ENCODE measurements at places on chromosomes 1 and 21. TPM values are rescaled to one million over a fixed set of nuclear protein-coding genes. Genes with fewer than 3 reads are reported as not detected.
A peak's percentile ranks its signal among the peaks of the same experiment; 100 is the strongest.

DNA sequence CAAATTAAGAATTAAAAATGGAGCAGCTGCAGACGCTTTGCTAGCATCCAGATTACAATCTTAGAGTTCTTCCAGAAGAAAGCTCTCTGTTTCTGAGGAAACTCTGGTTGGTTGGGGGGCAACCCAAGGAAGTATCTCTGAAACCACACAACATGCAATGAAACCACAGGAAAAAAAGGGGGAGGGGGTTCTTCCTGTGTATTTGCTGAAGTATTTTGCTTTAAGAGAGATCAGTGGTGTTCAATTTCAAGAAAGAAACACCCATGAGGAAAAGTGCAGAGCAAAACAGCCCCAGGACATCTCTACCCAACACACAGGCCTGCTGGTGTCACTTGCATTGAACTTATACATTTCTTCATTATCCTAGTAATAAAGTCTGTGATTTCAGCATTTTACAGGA, 19.7 kb upstream of the TIAM1 start:
- no peak for DNase-seq

DNA sequence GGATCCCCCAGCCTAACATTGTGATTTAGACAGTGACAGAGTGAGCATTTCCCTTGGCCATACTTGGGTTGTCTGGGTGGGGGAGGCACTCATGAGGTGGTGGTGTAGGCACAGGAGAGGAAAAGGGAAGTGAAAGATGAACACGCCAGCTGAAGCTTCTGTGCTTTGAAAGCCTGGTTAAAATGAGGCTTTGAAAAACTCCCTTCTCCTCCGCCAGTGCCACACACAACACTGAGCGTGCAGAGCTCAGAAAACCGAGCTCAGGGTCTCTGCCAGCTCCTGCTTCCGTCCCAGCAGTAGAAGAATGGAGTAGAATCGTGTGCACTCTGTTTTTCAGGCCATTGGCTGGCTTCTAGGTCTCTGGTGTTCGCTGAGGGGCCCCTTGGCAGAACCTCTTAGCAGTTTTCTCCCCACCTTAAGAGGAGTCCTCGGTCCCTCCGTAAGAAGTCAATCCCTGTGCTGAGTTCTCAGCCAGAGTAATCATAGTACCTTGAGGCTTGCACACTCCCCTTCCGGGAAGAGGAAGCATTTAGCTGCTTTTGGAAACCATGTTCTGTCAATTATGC, 12.9 kb downstream of the PLEKHM2 start:
- no peak for DNase-seq

- no peak for DNase-seq
Observed at GRCh38 chr1:22222723-22223122, 79.8 kb upstream of the WNT4 start.

- DNase-seq, result no peak
Observed at GRCh38 chr1:198676253-198676652, 37.4 kb downstream of the PTPRC start.

DNA sequence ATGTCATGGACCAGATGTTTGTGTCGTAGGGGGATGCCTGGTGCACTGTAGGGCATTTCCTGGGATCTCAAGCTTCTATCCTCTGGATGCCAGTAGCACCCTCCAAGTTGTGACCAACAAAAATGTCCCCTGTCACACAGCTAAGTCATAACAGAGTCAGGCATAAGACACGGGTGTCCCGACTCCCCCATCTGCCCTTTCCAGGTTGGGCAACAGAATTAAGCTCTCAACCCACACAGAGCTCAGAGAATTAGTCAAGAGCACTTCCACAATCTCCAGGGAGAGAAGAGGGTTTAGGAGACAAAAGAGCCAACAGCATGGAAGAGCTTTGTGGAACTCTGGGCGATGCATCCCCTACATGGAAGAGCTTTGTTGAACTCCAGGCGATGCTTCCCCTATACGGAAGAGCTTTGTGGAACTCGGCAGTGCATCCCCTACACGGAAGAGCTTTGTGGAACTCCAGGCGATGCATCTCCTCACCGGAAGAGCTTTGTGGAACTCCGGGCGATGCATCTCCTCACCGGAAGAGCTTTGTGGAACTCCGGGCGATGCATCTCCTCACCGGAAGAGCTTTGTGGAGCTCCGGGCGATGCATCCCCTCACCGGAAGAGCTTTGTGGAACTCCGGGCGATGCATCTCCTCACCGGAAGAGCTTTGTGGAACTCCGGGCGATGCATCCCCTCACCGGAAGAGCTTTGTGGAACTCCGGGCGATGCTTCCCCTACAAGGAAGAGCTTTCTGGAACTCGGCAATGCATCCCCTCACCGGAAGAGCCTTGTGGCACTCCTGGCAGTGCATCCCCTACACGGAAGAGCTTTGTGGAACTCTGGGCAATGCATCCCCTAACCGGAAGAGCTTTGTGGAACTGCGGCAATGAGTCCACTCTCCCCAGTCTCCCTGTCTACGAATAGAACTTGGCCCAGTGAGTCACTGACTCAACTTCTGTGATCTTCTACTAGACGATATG, 422.7 kb downstream of the KIF26B start:
- no peak for DNase-seq

DNA sequence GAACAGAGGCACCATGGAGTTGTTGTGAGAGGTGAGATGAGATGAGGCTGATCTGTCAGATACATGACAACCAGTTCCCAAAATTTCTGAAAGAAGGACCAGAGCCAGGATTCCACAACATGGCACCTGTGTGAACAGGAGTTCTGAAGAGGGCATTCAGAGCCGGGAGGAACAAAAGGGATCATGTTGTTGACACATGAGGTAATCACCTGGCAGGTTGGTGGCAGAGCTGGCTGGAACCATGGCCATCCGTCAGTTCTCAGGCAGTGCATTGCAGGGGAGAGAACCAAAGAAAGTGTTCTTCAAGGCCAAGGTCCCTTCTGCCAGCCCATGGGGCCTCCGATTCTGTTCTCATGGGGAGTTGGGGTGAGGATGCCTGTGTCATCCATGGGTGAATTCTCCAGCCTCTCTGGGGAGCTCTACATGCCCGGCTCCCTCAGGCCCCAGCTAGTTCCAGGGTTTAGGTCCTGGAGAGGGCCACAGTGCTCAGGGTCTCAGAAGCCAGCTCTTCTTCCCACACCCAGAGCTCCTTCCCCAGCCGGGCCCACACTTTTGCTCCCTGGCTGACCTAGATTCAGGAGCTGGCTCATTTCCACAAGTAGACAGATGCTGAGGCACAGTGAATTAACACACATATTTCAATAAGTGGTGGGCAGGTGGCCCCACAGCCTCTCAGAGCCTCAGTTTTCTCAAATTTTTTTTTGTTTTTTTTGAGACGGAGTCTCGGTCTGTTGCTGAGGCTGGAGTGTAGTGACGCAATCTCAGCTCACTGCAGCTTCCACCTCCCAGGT, 49.1 kb upstream of the CTPS1 start:
- no peak for DNase-seq

The CGN gene
- total RNA-seq, result 30.9 TPM

GRCh38 chr1:165895451-165895871, 68.0 kb downstream of the UCK2 start:
- no peak for DNase-seq

GRCh38 chr1:73576083-73576482, 621.9 kb downstream of the LRRIQ3 start:
- DNase-seq, result no peak

GRCh38 chr1:10745886-10746455, 50.5 kb downstream of the CASZ1 start:
- DNase-seq, result no peak

- no peak for DNase-seq
Observed at GRCh38 chr1:3656450-3657095, 4.3 kb downstream of the TP73 start.

The CENPL gene
- 14.4 TPM for total RNA-seq

The MEX3A gene
- 64.6 TPM for total RNA-seq

The C8B gene
- total RNA-seq, result not detected

The IQCC gene
- 5.1 TPM for total RNA-seq

GRCh38 chr1:160795951-160796383, at the start of gene LY9:
Gene LY9, plus strand, starts transcription at chr1:160796174. Its CDS starts 14 bp downstream, at chr1:160796188.
- DNase-seq, result no peak

DNA sequence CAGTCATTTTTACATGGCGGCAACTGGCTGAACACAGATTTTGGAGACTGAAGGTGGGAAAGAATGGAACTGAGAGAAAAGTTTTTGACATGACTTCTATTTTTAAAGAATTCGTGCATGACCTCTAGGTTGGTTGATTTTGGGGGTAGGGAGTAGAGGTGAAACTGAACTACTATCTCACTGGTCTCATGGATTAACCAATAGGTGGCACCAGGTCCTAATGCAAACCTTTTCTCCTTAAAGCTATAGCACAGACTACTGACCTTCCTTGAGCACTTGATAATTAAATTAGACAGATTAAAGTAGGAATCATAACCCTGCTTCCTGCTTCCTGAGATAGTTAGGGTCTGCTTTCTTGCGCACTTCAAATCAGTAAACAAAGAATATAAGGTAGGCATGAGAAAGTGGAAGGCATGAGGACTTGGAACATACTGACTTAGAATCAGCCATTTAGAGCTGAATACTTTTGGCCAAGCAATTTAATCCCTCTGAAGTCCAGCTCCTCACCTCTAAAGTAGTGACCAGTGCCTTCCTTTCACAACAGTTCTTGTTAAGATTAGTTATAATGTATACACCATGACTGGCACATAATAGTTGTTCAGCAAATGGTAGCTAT, 206.0 kb downstream of the CENPF start:
- DNase-seq, result no peak

The HPCAL4 gene
- 0.15 TPM for total RNA-seq

DNA sequence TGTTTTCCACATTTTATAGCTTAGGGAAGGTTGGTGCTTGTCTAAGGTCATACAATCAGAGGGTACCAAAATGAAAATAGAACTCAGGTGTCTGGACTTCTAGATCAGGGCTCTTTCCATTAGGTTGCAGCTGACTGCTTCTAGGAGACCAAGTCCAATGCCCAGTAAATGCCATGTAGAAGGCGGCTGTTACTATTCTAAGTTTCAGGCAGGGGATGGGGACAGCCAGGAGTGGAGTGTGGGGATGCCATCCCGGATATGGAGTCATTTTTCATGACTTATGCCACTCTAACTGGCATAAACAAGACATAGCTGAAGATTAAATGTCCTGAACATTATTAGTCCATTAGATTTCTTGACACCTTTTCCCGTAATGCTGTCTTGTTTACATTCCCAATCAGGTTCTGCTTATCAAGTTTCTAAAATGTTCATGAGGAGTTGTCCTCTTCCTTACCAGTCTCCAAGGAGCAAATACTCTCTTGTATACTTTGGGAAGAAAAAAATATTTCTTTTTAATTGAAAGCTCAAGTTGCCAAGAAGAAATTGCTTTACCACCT, 31.5 kb downstream of the XCL1 start:
- DNase-seq, result no peak

DNA sequence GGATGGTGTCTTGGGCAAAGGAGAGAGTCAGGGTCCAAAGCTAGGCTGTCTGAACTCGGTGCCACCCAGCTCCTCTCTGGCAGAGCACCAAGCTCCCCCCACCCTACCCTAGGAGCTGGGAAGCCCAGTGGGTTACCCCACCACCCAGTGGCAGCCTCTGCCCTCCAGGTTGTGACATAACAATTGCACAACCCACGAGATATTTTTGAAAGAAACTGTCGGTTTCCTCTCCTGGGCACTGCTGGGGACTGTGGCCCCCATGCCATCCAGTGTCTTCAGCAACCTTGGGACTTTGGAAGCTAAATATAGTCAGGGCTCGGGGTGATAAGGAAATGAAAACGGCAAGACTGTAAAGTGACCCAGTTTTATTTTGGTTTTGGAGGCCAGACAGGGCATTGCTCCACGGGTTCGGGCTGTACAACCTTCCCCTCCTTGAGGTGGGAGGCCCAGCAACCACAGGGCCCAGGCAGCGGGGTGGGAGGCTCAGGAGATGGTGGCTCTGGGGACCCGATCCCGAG, 1.4 kb downstream of the CITED4 start:
- DNase-seq, result no peak

The INAVA gene
- total RNA-seq, result 37.2 TPM

The BEND5 gene
- total RNA-seq, result 5.6 TPM

The RPL22 gene
- 547 TPM for total RNA-seq

- DNase-seq, result peak; percentile 65
Observed at GRCh38 chr1:207713529-207713928, 38.3 kb upstream of the CD46 start.

The SASS6 gene
- total RNA-seq, result 15.2 TPM

DNA sequence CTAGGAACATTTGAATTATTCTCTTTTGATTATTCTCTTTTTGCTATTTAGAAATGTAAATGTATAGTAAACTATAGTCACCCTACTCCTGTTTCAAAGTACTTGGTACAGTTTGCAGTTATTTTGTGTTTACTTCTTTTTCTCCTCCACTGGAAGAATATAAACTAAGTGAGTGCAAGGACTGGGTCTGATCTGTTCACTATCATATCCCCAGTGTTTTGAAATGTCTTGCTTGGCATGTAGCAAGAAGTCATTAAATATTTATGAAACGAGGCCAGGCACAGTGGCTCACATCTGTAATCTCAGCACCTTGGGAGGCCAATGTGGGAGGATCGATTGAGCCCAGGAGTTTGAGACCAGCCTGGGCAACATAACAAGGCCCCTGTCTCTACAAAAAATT, 35.8 kb upstream of the PODN start:
- DNase-seq, result no peak

The TIE1 gene
- 1.2 TPM for total RNA-seq

The LCE1F gene
- not detected for total RNA-seq

DNA sequence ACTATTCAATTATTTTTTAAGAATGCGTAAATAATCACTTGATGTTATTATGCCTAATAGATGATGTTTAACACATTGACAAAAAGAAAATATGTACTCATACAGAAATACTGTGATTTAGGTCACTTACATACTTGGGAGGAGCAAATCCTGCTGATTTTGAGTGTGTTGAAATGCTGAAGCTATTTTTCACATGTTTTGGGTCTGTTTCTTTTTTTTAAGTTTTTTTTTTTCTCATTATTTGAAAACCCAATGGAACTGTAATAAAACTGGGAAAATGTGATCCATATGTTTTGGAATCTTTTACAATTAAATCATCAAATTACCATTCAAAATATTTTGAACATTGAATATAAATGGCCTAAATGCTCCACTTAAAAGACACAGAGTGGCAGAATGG, 366.2 kb upstream of the ADAMTS5 start:
- no peak for DNase-seq

- no peak for DNase-seq
Observed at GRCh38 chr1:31959521-31960340, 21.6 kb upstream of the PTP4A2 start.

DNA sequence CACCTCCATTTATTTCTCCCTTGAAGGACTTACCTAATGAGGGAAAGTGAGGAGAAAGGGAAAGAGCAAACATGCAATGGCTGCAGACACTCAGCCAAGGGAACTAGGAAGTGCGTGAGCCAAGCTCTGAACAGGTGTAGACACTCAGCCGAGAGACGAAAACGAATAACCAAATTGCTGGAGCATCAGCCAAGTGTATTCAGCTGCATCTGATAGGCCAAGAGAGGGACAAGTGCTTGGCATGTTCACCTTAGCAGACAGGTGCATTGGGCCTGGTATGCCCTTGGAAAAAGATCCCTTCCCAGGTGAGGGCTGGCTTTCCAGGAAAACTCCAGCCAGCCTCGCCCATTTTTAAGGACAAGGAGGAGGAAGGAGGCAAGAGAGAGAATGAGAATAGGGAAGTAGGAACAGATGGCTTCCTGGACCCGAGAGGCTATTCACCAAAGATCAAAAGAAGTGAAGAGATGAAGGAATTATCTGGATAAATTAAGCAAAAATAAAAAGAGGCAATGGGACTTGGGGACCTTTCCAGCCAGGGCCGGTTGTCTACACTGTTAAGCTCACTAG, 184.7 kb downstream of the TOMM20 start:
- no peak for DNase-seq

GRCh38 chr1:12640237-12640957, 3.5 kb upstream of the AADACL4 start:
- DNase-seq, result no peak

The ANKRD34A gene
- 0.39 TPM for total RNA-seq
